ENCODE measurements at places on chromosomes 11 and 22.

DNA sequence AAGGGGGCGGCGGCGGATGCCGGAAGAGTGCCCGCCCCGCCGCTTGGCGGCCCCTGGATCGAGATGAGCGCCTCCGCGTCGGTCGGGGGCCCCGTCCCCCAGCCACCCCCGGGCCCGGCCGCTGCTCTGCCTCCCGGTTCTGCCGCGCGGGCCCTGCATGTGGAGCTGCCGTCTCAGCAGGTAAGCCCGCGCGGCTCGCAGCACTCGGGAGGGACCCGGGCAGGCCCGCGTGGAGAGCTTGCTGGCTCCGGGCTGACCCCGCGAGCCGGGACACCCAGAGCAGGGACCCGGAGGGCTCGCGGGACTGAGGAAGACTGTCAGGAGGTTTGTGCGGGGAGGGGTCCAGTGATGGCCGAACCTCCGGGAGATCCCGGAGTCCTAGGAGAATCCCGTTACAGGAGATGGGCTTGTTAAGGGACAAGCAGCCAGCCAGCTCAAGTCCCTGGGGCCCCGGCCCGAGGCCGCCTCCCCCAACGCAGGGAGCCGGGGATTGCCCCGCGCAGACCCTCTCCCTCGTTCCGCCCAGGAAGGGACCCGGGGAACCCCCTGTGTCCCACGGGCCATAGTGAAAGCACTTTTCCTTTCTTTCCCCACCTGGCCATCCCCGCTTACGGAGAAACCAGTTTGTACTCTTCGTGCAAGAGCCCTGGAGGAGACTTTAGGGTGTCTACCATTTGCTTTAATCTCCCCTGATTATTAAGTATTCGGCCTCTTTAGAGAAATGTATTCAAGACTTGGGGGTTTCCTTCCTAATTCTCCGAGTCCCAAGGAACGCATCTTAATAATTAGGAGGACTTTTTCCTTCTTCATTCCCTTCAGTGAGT, 547 bp downstream of the UVRAG start:
- DNase-seq, result peak; percentile 31

GRCh38 chr11:64670975-64671374, 52.0 kb downstream of the NRXN2 start:
- no peak for DNase-seq

DNA sequence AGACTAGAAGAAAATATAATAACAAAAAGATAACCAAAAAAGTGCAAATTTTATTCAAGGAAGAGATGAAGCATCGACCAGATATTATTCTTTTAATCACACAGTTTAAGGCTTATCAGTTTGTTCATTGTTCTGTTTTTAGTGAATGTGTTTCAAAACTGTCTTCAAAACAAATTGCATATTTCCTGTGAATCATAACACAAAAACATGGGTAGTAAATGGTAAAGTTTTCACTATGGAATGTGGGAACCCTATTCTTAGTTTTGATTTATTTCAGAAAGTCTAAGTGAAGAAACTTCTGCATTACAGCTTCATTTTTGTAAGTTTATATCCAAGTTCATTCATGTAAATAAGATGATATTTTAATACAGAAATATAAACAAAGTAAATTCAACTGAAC, 207.6 kb upstream of the LUZP2 start:
- DNase-seq, result no peak

DNA sequence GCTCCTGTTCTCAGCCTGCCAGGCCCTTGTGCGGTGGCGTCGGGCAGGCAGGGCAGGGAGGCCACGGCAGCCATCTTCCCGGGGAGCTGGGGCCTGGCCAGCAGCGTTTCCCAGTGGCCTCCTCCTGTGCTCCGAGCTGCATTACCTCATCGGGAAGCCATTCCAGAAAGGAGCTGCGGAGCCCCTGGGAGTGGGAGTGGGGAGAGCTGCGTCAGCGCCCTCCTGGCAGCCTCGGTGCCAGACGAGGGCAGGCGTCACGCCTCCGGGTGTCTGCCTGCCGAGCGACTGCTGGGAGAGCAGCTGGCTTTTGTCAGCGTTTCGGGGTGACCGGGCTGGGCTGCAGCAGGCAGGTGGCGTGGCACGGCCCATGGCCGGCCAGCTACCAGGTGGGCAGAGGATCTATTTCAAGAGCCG, 30.9 kb upstream of the WNT7B start:
- DNase-seq, result no peak

- no peak for DNase-seq
Measured at GRCh38 chr11:91296629-91297028, 928.0 kb upstream of the FAT3 start.

All from stimulated activated CD4-positive, alpha-beta T cell treated with anti-CD3 and anti-CD28 coated beads, TNF-alpha, amount 100 ng/mL, for 24 hours (primary cell).